ENCODE measurements at places on chromosomes 11 and 22.

DNA sequence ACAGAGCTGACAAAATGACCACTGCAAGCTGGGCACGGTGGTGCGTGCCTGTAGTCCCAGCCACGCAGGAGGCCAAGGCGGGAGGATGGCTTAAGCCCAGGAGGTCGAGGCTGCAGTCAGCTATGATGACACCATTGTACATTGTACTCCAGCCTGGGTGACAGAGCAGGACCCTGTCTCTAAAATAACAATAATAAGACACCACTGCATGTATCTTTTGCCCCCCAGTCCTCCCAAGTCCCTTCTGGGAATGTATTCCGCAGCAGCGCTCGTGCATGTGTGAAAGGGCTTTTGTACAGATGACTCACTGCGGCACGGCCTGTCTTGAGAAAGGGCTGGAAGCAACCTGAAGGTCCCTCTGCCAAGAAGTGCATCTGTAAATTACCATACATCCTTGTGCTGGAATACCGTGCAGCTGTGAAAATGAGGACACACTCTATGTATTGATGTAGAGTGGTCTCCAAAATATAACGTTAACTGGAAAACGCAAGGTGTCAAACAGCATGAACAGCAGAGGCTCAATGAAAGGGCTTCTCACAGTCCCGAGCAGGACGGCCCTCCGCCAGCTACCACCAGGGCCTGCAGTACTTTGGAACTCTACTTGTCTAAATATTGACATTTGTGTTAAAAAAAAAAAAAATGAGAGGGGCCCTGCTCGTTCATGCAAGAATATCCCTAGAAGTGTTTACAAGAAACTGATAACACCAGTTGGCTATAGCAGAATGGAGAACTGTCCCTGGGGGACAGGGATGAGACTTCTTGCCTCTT, 9.0 kb upstream of the CDC42EP2 start:
- no peak for DNase-seq

DNA sequence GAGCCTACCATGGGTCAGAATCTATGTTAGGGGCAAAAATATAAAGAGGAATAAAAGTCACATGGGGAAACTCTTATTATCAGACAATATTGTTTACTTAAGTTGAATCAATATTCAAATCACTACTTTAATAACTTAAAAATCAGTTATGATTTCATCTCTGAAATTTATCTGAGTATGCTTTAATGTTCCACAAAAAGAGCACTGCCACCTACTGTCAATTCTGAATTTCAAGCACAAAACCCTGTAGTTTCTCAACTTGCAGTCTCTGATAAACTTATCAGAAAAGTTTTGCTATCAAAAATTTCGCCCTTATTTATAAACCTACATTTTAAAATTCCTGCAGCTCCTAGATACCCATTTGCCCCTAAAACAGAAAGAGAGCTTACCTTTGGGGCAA, 47.3 kb downstream of the RDX start:
- no peak for DNase-seq

DNA sequence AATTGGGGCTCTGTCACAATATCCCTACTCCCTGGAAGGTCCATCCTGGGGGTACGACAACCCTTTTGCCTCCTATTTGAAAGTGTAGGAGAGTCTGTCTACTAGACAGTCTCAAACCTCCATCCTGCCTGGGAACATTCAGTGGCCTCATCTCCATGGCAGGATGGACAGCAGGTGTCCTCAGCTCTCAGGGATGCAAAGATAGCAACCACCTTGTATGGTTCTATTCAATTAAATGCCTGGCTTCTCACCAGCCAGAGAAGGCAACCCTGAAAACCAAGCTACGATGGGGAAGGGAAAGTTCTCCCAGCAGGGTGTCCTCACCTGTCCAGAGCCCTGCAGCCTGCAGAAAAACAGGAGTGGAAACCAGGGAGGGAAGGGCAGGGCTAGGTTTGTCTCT, 164.9 kb downstream of the MIAT start:
- DNase-seq = no peak

GRCh38 chr11:57453543-57454177, 6.7 kb upstream of the RTN4RL2 start:
- no peak for DNase-seq

- DNase-seq = no peak
Measured at GRCh38 chr11:69497221-69497787, 15.8 kb downstream of the LINC01488 start.

GRCh38 chr11:45664376-45665205, 831 bp downstream of the CHST1 start:
- no peak for DNase-seq

DNA sequence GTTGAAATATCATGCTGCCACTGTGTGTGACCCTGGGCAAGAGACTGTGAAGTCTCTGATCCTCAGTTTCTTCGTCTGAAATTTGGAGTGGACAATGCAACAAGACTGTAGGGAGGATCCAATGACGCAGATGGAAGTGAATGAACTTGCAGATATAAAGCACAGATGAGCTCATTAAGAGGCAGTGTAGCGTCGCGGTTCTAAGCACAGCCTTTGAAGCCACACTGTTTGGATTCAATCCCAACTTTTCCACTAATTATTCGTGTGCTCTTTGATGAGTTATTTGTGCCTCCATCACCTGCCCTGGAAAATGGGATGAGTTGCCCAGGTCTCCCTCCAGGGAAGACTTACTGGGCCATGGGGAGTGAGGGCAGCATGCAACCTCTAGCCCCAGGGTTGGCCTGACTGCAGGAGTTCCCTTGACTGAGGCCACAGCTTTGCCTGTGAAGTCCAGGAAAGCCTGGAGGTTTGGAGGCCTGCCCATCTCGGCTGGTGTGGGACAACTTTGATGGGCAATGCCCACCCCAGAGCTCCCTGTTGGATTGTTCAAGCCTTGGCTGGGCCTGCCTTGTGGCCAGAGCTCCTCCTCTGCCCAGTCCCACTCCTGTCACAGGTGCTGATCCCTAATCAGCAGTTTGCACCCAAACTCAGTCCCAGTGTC, 266.0 kb upstream of the B3GAT1 start:
- no peak for DNase-seq

DNA sequence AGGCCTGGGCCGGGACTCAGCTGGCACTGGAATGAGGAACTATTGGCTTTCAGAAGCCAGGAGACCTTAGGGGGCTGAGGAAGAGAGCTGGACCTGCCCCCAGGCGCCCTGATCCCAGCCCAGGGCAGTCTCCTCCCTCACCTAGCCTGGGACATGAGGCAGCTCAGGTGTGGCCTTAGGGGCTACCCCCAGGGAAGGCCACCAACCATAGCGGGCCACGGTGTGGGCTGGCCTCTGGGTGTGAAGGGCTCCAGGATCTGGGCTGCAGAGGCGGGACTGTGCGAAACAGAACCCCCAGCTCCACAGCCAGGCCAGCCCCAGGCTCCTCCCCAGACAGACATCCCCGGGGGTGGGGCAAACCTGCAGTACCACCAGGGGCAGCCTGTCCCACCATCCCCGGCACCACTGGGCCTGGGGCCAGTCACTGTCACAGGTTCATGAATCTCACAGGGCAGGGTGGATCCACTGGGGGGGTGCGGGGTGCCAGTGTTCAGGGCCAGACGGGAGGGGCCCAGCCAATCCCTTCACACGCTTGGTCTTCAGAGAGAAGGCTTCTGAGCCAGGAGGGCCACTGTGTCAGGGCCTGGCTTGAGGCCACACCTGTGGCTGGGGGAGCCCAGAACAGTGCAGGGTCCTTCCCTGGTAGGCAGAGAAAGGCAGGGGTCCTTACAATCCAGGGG, 3.5 kb downstream of the PLXNB2 start:
- DNase-seq = no peak

DNA sequence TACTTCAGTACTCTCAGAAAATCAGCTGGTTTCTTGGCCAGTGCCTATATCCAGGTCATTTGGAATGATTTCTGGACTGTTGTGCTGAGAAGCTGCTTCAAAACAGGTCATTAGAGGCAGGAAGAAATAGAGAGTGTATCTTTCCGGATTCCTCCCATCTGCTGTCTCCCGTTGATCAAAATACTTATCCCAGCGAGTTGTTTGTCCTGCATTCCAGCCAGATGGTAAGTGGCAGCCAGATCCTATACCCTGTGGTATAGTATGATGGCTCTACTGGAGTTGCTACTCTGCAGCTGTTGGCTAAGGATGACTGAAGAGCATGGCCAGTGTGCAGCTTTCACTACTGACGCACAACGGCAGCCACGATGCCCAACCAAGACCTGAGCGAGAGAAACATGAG, 560.9 kb upstream of the ANO5 start:
- DNase-seq = no peak

- no peak for DNase-seq
Measured at GRCh38 chr11:109884501-109884900, 208.7 kb upstream of the ZC3H12C start.

DNA sequence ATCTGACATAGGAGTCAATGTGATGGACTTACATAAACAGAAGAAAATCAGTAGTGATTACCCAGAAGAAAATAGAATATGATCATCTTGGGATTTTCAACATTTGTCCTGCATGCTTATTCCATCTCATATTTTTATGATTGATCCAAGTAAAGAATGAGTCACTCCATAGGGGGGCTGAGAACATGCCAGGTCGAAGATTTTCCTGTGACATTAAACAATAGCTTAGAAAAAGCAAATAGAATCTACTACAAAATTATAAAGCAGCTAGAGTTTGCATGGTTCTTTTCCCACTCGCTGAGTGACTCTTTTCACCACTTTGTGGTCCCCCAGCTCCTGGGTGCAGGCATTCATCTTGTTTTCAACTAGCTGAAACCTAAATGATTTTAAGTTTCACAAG, 56.3 kb downstream of the DDI1 start:
- no peak for DNase-seq

GRCh38 chr11:79078999-79079398, 361.8 kb downstream of the TENM4 start:
- DNase-seq = no peak

- no peak for DNase-seq
Measured at GRCh38 chr22:31143038-31143437, 2.7 kb upstream of the PLA2G3 start.

GRCh38 chr22:48336339-48337060, 1491.2 kb downstream of the BRD1 start:
- no peak for DNase-seq

DNA sequence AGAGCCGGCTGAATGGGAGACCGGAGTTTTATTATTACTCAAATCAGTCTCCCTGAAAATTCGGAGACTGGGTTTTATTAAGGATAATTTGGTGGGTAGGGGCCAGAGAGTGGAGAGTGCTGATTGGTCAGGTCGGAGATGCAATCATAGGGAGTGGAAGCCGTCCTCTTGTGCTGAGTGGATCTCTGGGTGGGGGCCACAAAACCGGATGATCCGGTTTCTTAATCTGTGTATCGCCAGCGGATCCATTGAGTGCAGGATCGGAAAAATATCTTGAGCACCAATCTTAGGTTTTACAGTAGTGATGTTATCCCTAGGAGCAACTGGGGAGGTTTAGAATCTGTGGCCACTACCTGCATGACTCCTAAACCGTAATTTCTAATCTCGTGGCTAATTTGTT, 886 bp upstream of the NIPSNAP1 start:
- no peak for DNase-seq

GRCh38 chr11:39917256-39917655, 1542.2 kb downstream of the LRRC4C start:
- no peak for DNase-seq

GRCh38 chr11:96736601-96737000, 346.8 kb downstream of the JRKL start:
- no peak for DNase-seq

DNA sequence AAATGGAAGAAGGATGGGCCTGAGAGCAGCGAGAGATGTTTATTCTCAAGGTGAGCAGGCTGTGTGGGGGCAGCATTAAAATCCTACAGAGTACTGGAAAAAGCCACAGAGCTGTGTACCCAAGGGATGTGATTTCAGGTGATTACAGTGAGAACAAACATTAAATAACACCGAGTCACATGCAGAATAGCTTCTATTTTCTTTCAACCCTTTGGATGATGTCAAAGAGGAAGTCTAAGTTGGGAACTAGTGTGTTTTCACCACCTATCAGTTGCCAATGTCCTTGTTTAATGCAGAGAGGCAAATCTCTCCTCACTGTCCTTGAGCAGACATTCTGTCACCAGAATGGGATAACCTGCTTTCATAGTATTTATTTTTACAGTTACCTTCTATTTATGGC, 379.6 kb upstream of the NARS2 start:
- no peak for DNase-seq

- DNase-seq = no peak
Measured at GRCh38 chr11:92859156-92859690, 110.2 kb upstream of the MTNR1B start.

GRCh38 chr11:120215634-120216033, 4.8 kb downstream of the OAF start:
- no peak for DNase-seq

DNA sequence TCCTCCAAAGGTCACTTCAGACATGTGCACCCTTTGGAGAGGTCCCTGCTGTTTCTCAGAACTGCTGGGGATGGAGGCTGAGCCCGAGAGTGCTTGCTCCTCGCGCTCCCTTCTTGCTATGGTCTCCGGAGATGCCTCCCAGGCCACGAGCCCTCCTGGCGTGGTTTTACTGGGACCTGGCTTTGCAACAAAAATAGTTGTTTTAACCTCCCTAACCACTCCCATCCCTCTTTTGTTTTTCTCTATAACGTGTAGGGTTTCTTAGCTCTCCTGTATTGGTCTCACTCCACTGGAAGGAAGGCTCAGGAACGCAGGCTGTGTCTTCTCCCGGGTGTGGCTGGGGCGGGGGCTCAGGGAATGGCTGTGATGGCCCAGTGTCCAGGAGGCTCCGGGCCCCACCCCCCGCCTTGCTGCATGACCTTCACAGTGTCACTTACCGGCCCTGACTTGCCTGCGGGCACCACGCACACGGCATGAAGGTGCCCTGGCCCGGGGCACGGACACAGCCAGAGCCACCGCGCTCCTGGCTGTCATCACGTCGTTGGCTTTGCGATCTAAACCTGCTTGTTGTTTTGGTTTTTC, 5.6 kb downstream of the PTDSS2 start:
- DNase-seq = no peak

DNA sequence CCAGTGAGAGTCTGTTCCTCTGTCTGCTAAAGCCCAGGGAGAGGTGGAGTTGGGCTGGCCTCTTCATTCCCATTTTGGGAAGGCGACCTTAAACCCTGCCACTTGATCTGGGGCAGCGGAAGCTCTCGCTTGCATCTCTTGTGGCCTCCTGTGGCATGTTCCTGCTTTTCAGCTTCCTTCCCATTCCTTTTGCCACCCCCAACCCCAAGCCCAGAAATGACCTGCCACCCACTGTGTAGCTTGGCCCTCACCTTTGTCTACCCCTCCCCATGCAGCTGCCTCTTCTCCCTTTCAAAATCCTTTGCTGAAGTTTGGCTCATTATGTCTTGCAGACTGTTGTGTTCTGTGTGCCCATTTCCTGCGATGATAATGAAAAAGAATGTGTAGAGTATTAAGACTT, 110.2 kb downstream of the DBX1 start:
- DNase-seq = no peak
